AG08396 (cell line): ENCODE measurements at places on chromosomes 6 and 20.
A peak's percentile ranks its signal among the peaks of the same experiment; 100 is the strongest.

DNA sequence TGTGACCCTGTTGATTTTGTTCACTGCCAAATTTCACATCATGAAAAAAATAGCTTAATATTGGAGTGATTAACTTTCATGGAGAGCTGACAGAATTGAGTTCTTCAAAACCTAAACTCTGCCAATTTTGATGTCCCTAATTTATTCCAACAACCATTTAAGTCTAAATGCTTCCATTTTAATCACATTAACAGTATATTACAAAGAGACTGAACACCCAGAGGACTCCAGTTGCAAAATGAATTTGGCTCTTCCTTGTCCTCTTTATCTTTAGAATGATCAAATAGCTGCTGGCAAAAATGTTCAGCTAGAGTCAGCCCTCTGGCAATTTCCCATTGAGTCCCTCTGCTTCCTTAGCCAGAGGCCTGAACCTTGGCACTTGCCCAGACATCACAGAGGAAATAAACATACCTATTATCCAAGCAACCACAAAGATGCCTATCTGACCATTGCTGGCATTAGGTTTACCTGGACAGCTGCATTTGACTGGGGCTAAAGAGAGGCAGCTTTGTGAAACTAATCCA lies 299.0 kb upstream of the STXBP5 start:
- DNase-seq = no peak

- no peak for DNase-seq
These were observed 6.1 kb upstream of the PKIG start for GRCh38 chr20:44576297-44576696.

- DNase-seq = no peak
These were observed 2.2 kb upstream of the ARHGAP40 start for GRCh38 chr20:38599410-38599882.

DNA sequence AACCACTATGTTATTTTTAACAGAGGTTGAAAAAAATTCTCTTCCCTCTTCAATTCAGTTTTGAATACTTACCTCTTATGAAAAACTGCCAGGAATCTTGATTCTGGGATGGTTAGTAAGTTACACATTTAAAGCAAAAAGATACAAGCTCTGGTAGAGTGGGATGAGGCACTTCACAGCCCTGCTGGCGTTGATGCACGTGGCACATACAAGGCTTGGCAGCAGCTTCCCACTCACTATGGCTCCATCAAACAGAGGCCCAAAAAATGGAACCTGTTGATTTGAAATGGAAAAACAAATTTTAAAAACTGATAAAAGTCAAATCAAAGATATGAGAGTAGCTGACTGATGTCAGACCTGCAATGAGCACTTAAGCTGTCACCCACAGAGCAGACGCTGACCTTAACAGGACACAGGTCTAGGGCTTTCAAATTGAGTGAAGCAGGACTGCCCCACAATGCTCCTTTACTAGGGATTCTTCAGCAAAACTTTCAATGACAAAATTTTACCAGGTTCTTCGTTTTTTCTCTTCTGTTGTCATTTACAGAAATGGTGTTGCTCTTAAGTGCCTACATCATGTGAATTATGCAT lies 104.9 kb downstream of the INSM1 start:
- DNase-seq = no peak

DNA sequence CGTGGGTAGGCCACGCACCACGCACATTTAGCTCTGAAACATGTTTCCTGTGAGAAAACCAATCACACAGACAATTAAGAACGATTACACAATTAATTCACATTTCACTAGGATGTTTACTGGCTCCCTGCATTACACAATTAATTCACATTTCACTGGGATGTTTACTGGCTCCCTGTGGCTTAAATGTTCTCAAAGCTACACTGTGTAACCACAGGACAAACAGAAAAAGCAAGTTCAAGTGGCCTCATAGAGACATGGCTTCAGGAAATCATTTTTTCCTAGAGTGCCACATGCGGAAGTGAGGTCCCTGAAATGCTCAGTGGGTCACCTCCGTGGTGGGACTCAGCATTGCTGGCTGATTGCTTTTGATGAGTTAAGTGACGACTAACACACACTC lies 61.7 kb upstream of the XRN2 start:
- DNase-seq = no peak

DNA sequence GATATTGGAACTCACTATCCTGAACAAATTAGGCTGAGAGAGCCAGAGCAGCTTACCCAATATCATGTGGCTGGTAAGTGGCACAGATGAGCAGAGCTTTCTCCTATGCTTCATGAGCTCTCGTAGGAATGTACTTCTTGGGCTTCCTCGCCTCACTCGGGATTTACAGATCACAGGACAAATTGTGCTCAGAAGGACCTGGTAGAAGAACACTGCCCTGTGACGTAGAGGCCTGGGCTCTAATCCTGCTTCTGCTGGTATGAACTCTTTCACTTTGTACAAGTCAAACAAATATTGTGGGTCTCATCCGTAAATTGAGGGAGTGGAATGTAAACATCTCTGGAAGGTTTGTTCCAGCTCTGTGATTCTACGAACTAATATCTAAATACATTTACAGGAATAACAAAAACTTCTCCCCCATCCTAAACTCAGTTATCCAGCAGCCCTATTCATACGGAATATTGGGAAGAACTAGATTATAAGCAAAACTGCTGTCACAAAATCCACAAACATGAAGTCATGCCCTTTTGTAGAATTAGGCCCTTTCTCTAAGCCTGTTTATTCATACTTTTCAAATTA lies 187.6 kb downstream of the CLIC5 start:
- peak; percentile 21 for DNase-seq

DNA sequence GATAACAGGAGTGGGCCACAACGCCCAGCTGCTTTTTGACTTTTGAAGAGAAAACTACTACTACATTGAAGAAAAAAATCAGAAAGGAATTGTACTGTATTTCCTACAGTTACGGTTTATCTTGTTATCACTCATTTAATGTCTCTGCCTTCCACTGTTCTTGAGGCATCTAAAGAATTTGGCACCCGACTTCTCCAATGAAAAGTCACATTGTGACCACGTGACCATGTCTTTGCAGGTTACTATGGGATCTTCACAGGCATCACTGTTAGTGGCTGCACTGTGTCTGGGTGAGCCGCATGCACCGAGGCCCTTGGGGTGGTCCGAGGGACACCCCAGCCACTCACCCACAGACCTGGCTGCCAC lies 26.8 kb downstream of the RRBP1 start:
- no peak for DNase-seq

DNA sequence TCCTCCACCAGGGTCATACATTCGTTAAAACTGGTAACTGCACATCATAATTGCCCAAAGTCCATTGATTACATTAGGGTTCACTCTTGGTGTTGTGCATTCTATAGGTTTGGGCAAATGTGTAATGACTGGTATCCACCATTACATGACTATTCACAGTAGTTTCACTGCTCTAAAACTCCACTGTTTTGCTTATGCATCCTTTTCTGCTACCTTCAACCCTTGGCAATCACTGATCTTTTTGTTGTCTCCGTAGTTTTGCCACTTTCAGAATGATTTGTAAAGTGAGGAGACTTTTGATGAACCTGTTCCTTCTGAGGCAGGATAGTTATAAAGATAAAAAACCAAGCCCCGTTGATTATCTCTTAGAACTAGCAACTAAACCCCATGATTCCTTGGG lies 187.3 kb upstream of the MCHR2 start:
- DNase-seq = no peak

DNA sequence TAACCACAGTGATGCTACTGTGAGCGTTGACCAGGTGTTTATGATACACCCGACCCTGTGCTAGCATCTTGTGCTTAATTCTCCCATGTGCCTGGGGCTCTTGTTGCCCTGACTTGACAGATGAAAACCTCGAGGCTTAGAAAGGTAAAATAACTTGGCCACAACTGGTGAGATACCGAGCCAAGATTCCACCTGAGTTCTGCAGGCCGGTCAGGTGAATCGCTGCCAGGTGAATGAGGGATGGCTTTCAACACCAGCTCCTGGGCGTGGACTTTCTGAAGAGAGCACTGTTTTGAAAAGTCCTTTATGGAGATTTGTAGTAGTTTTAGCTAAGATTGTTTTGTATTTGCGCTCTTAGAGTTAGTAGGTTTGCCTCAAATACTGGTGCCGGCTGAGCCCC lies 12.2 kb upstream of the ZNF831 start:
- no peak for DNase-seq
